AG08395 (cell line): ENCODE measurements at places on chromosomes 3 and 15.

GRCh38 chr3:176190755-176191154 is 1006.5 kb downstream of the TBL1XR1 start:
- DNase-seq, result no peak

- no peak for DNase-seq
Observed at GRCh38 chr3:10549617-10550230, 44.3 kb upstream of the ATP2B2 start.

- DNase-seq, result peak; percentile 78
Observed at GRCh38 chr3:129560269-129560787, 17.4 kb downstream of the H1-8 start.

- DNase-seq, result no peak
Observed at GRCh38 chr3:4766263-4766662, 213.0 kb upstream of the BHLHE40 start.

DNA sequence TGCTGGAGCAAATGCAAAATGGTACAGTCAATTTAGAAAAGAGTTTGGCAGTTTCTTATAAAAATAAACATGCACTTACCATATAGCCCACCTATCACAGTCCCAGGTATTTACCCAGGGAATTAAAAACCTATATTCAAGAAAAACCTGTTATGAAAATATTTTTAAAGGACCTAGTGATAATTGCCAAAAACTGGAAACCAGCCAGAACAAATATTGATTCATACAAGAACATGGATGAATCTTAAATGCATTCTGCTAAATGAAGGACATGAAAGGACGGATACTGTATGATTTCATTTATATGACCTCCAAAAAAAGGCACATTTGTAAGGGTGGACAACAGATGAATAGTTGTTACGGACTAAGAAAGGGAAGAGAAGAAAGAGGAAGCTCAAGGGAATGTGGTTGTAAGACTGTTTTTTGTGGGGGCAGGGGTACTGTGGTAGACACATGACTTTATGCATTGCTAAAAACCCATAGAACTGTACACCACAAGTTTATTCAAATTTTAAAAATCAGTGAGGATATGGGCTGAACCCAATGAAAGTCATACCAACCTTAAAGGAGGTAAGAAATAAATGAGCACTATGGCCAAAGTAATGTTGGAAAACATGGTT is 61.0 kb downstream of the ZBBX start:
- DNase-seq, result no peak

- DNase-seq, result no peak
Observed at GRCh38 chr3:86594838-86595237, 396.1 kb downstream of the VGLL3 start.

DNA sequence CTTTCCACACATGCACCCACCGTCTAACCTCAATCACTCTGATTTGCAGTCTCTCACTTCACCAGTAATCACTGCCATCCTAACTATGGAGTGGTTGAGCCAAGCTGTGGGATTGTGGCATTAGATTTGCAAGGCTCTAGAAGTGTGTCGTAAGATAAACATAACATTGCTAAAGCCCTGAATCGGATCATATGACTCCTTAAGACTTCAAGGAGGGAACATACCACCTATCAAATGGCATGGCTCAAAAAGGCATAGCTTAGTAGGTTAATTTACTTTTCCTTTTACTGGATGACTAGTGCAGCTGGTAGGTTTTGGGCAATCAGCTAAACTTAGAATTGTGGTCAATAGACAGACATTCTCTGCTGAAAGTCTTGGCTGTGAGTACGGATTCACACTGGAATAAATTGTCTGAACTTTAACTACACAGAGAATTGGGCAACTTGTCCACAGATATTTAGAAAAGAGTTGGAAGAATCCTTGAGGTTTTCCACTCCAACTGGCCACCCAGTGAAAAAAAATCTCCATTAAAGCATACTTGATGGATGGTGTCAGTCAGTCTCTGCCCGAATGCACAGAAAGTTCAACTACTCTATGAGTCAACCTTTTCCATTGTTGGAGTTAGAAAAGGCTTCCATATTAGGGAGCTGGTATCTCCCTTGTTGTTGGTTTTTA is 476.7 kb upstream of the CBLB start:
- DNase-seq, result peak; percentile 78

DNA sequence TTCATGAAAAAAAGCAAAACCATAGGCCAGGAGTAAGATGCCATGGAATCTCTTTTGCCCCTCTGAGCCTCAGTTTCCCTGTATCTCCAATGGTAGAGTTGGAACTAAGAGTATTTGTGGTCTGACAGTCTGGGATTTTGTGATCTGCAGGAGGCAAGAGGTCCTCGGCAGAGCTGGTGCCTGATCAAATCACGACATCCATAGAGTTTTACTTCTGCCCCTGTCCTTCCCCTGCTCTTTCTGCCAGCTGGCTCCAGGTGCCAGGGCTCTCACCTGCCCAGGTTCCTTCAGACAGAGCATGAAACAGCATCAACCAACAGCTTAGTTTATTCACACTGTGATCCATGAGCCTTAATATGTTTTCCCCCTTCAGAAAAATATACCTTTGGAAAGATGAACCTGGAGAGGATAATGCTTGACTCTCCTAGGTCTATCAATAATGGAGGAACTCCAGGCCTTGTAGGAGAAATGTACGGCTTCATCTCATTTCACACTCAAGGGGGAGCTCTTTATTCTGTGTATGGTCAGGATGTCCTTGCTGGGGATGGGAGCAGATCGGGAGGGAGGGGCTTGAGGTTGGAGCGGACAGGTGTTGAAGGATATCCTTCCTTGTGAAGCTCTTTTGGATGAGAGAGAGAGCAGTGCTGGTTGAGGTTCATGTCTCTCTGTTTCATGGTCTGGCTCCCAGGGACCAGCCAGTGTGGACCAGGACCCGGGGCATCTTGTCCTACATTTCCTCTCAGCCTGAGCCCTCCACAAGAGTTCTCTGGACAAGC is 309.9 kb downstream of the RPLP1 start:
- no peak for DNase-seq

DNA sequence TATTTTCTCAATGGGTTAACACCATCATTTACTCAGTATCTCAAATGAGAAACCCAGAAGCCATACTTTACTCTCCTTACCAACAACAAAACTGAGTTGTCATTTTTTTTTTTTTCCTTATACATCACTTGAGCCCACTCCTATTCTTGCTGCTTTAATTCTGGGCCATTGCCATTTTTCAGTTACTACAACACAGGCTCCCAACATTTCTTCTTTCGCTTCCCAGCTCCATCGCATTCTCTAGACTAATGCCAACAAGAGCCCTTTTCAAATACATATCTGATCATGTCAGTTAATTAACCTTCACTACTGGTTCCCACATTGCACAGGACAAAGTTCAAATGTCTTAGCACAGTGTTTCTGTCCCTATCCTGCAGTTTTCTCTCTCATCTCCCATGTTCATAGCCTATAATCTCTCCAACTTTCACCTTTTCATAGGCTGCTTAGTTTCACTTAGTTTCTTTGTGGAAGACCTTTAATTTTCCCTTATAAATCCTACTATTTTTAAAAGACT is 22.5 kb upstream of the ANXA2 start:
- DNase-seq, result no peak

DNA sequence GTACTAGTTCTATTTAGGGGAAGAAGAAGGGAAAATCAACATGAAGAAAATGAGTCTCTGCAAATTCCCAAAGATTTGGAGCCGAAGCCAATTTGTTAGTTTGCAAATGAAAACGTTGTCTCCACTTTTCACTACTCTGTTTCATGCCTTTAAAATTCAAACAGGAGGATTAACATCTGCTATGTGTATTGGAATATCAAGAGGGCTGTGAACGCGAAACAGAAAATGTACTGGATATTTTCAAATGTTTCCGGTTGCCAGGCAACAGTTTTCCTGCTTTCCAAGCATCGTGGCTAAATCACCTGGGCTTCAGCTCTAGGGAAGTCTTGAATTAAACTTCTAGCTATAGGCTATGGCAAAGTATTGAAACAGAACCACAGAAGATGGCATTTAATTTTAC is 172.8 kb downstream of the KCNMB2 start:
- DNase-seq, result no peak

GRCh38 chr15:29936353-29937049 is 114.2 kb upstream of the TJP1 start:
- DNase-seq, result no peak

DNA sequence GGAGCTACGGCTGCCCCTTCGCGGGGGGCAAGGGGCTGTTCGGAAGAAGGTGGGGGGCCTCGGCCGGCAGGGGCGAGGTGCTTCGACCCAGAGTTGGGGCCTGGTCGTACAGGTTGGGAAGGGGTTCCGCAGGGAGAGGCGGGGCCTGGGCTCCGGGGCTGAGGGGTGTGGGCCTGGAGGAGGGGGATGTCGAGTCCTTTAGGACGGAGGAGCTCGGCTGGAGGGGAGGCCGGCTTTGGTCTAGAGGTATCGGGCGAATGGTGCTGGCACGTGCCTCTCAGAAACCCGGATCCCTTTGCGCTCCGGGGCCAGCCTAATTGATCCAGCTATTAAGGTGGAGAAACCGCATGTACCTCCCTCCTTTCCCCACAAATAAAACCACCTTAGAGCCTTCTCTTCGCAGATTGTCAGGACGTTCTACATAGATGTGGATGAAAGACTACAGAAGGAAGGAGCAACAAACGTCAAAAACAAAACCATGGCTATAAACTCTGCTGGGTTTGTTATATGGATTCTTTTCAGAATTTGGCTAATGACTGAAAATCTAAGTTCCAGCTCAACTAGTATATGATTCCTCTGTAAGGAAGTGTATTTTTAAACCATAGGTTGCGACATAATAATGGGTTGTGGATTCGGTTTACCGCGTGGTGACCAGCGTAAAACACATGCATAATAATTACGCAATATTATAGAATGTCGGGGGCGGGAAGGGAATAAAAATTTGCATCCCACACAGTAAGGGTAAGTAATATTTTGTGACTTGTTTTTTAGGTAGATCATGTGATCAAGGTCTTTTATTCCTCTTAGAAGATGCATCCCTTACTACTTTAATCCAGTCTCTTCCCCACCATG is 644 bp upstream of the NGLY1 start:
- DNase-seq, result peak; percentile 22

DNA sequence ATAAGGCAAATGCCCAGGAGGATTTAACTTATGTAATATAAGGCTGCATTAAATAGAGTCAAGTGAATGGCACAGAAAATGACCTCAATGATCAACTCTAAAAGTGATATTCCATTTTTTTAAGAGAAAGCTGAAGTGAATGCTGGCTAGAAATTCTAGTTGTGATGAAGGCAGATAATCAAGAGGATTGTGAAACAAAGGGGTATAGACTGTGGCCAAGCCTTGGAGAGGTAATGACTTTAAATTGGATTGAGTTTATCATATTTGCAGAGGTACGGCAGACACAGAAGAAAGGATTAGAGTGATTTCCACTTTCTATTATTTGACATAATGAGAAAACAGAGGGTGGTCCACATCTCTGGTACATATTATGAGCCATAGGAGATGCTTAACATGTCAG is 269.2 kb downstream of the MECOM start:
- no peak for DNase-seq

GRCh38 chr3:66253790-66254620 is 33.2 kb downstream of the SLC25A26 start:
- peak; percentile 40 for DNase-seq

- peak; percentile 84 for DNase-seq
Observed at GRCh38 chr15:36612063-36612788, 32.8 kb downstream of the CDIN1 start.

- no peak for DNase-seq
Observed at GRCh38 chr15:22866079-22866478, 27.6 kb downstream of the NIPA2 start.

GRCh38 chr3:23994244-23994569 is 49.1 kb downstream of the NR1D2 start:
- DNase-seq, result no peak

- DNase-seq, result no peak
Observed at GRCh38 chr15:83320404-83320803, 35.9 kb upstream of the BNC1 start.

DNA sequence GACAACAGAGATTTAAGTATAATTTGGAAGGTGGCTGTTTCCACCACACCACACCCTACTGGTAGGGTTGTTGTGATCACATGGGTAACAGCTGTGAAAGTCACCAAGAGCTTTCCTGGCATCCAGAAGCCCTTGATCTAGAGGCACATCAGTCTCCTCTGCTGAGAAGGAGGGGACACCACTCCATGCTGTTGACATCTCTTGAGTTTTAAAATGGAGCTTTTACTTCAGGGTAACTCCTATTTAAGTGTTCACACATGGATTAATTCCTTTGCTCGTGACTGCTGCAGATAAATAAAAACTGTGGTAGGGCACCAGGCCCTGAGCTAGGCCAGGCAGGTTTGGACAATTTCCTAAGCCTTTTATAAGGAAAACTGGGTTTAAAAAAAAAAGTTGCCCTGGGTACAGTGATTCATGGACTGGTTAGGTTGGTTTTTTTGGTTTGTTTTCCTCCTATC is 7.5 kb downstream of the EXOSC7 start:
- DNase-seq, result peak; percentile 14

DNA sequence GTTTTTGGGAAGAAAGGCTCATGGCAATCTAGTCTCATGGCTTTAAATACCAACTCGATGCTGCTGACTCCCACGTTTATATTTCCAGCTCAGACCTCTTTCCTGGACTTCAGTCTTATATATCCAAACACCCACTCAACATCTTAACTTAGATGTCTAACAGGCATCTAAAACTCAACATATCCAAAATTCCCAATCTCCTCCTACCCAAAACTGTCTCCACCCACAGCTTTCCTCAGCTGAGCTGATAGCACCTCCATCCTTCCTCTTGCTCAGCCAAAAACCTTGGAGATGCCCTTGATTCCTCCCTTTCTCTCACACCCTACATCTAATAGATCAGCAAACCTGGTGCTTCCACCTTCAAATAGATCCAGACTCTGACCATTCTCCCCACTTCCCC is 202.5 kb downstream of the TLE3 start:
- DNase-seq, result no peak

- no peak for DNase-seq
Observed at GRCh38 chr3:137347817-137348368, 390.1 kb downstream of the IL20RB start.

- DNase-seq, result no peak
Observed at GRCh38 chr3:143311096-143311495, 191.5 kb downstream of the CHST2 start.

DNA sequence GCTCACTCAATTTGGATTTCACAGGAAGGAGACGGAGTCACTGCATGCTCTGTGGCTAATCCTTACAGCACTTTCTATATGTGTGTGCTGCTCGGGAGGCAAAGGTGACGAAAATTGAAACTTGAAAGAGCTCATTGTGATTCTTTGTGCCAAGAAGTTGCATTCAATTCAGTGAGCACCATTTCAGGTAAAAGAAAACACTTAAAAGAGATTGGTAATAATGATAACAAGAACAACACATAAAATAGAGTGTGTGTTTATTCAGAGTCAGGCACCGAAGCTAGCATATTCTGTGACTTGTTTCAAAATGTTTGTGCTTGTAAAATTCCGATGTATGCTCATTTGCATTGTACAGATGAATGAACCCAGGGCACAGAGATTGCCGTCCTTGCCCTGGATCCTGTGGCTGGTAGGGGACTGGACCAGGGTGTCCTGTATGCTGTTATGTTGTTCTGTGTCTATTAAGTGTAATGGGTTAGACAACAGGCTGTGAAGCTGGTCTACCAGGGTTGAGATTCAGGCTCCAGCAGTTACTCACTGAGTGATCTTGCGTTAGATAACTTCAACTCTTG is 193.3 kb upstream of the PROK2 start:
- DNase-seq, result no peak

- DNase-seq, result no peak
Observed at GRCh38 chr3:39295184-39295775, 15.4 kb upstream of the CX3CR1 start.

- peak; percentile 43 for DNase-seq
Observed at GRCh38 chr15:63514531-63514943, 10.1 kb downstream of the USP3 start.
